ENCODE measurements at places on chromosomes 3 and 15.
A peak's percentile ranks its signal among the peaks of the same experiment; 100 is the strongest.

DNA sequence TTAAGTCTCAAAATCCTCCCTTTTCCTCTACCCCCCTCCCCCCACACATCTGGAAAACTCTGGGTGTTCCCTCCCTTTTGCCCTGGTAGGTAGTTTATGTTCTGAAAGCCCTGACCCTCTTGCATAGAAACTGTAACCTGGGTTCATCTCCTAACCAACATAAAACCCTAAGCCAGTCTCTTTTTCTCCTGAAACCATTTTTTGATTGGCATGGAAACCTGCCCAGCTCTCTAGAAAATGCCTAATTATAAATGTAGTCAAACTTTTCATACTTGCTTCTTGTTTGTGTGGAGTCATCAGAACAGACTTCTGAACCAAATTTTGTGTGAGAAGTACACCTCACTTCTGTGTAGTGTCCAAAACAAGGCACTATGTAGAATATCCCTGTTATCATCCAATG lies 1264.4 kb downstream of the SI start:
- DNase-seq: no peak

- DNase-seq: no peak
Measured at GRCh38 chr3:29285471-29286071, 4.7 kb downstream of the RBMS3 start.

- DNase-seq: peak; percentile 4
Measured at GRCh38 chr15:56244811-56245576, 1.3 kb upstream of the RFX7 start.

GRCh38 chr3:151100076-151100475 lies 14.6 kb downstream of the MED12L start:
- DNase-seq: no peak

- DNase-seq: no peak
Measured at GRCh38 chr3:2096216-2096615, 2.5 kb upstream of the CNTN4 start.

- DNase-seq: no peak
Measured at GRCh38 chr15:39028069-39028468, 463.5 kb upstream of the RASGRP1 start.

- no peak for DNase-seq
Measured at GRCh38 chr15:68431792-68432401, at the start of gene ITGA11. Gene ITGA11 (minus strand): TSS chr15:68432163. CDS start chr15:68432066, 97 bp downstream.

- DNase-seq: no peak
Measured at GRCh38 chr3:182118066-182118465, 406.3 kb downstream of the SOX2 start.

DNA sequence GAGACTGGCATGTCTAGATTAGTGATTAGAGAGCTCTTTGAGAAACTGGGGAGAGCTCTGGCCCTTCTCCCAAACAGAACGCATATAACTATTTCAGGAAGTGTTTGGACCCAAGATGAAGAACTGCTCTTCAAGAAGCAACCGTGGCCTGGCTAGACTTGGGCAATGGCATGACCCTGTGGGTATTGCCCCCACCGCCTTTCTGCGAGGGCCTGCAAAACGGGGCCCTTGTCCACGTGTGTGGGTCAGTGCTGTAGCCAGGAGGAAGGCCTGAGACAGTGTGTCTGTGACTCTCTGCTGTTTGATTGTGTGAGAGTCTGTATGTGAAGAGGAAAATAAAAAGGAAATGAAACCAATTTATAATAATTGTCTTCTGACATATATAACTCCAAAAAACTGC lies 42.5 kb downstream of the EEFSEC start:
- DNase-seq: peak; percentile 16

- peak; percentile 59 for DNase-seq
Measured at GRCh38 chr3:134485075-134485717, 589 bp downstream of the ANAPC13 start.

DNA sequence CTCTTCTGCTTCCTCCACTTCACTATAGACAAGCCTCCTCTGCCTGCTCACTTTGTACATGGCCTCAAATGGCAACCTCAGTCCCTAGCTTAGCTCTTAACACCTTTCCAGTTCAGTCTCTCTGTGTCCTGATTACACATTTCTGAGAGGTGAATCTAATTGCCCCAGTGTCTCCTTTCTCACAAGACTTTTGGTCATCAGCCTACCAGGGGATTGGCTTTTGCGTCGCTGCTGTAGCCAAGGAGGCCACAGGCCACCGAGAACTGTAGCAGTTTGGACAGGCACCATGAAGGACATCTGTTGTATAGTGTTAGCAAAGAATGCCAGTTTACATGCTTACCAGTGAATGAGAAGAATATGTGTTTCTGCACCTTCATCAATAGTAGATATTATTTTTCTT lies 8.5 kb downstream of the IREB2 start:
- no peak for DNase-seq

DNA sequence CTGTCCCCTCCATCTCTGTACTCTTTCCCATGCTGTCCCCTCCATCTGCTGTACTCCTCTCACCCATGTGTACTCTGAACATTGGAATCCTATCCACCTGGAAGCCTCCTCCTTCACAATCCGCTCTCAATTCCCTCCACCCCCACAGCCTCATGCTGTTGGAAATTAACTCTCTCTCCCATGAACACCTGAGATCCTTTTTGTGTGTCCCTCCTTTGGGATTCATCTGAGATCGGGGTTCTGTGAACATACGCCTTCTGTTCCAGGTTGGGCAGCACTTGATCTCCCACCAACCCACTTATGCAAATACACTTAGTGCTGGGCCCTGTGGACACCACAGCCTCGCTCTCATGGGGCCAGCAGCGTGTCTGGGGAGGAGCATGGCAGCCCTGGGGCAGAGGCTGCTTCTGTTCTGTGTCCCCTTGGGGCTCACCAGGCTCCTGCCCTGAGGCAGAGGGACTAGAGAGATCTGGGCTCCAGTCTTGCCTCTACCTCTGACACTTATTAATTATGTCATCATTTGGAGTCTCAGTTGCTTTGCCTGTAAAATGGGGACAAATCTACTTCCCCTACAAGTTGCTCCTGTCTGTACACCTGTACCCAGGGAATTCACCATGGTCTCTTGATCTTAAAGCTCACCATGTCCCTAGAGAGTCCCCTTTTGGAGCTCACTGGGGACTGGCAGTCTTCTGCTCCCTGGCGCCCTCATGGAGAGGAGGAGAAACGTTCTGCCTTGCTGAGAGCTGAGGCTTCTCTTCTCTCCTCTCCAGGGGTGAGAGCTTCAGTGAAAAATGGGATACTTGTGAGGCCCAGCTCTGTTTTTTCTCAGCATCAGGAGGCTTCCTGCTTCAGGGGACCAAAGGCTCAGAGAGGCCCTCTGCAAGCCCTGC lies 42.7 kb downstream of the ITGA11 start:
- no peak for DNase-seq

- peak; percentile 79 for DNase-seq
Measured at GRCh38 chr3:186783731-186784515, 546 bp downstream of the EIF4A2 start.

GRCh38 chr3:66386925-66387650 lies 113.7 kb downstream of the LRIG1 start:
- DNase-seq: no peak

DNA sequence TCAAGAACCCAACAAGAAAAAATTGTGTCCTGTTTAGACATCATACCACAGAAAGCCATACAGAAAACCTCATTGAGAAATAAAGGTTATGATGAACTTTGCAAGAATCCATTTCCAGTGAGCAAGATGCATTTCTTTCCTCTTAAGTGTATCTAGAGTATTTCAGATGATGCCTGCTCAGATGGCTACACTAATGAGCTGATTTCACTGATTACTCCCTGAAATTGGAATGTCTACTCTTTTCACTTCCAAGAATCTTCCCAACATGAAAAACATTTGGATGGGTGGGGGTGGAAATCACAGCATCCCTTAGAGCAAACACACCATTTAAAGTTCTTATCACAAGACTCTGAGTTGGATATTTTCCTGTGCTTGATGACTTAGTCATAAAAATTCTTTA lies 41.4 kb upstream of the IL12A start:
- no peak for DNase-seq

- peak; percentile 36 for DNase-seq
Measured at GRCh38 chr3:81503026-81503425, 258.4 kb downstream of the GBE1 start.

DNA sequence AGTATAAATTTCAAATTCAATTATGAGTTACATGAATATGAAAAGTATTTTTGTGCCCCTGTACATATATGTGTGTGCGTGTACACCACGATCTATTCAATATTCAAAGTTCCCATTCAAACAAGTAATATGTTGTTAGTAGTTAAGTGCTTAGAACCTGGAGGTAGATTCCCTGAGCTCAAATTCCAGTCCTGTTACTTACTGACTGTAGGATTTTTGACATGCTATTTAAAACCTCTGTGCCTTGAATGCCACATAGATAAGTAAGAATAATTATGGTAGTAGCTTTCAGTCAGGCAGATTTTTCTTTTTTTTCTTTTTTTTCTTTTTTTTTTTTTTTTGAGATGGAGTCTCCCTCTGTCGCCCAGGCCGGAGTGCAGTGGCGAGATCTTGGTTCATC lies 53.3 kb upstream of the CMSS1 start:
- no peak for DNase-seq

- DNase-seq: no peak
Measured at GRCh38 chr3:46512191-46512749, 14.5 kb downstream of the RTP3 start.

- DNase-seq: no peak
Measured at GRCh38 chr3:64627471-64628321, 60.1 kb downstream of the ADAMTS9 start.

GRCh38 chr15:36953346-36953745 lies 147.0 kb downstream of the MEIS2 start:
- DNase-seq: no peak

- no peak for DNase-seq
Measured at GRCh38 chr3:193010191-193010590, 92.5 kb upstream of the MB21D2 start.

DNA sequence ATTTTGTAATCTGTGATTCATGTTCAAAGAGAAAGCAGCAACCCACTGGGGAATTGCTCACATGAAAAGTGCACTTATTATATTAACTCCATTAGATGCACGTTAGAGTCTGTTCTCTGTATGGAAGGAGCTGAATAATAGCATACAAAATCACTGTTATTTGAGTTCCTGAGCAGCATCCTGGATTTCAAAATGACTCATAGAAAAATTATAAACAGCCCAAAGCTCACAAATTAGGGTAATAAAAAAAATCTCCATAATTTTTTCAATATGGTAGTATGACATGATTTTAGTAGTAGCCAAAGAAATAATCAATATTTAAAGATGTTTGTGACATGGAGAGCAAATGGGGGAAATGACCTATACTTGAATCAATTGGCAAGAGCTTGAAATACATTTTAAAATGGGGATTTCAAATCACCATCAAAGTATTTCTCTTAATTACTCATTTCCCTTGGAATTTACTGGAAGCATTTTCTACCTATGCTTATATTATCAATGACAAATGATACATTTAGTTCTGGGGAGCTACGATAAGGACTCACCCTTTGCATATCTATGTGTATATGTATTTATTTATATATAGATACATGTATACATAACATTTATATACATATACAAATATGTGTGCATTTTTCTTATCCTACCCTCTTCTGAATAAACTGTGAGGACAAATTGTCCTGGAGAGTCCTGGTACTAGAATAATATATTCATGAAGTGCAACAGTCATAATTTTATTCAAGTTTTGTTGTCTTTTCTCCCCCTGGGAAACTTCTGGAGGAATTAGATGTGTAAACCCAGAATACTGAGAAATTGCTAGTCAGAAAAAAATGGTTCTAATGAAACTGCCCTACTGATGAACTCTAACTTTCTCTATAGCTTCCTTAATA lies 116.3 kb downstream of the RPL22L1 start:
- DNase-seq: no peak

GRCh38 chr15:62280625-62281024 lies 115.5 kb upstream of the C2CD4B start:
- DNase-seq: no peak

DNA sequence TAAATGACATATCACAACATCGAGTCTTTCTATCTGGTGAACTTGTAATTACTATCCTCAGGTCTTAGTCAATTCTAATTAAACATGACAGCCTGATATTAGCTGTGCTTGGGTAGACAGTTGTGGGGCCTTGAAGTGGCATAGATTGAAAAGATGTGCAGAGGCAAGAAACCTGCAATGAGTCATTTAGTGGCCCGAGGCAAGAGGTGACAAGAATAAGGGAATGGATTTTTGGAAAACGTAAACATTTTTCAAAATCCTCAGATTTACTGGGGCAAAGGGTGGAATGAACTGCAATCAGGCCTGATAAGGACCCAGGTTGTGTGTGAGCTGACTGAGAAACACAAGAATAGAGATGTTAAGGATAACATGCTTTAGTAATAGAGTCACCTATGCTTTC lies 29.5 kb upstream of the ULK4 start:
- no peak for DNase-seq

- no peak for DNase-seq
Measured at GRCh38 chr3:32813180-32813579, 4.6 kb upstream of the TRIM71 start.

DNA sequence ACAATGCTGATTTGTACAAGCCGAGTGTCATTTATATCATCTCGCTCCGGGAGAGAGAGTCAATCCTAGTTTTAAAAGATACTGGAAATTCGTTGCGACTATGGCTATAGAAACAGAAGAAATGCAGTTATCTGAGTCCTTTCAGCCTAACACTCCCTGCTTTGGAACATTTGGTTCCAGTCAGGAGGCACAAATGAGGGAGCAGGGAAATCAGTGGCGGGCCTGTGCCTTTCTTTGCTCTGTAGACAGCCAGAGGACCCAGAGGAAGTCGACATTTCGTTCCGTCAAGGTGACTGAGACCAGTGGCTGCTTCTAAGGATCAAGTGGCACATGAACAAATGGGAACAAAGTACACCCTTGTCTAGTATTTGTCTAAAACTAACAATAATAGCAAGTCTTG lies 745 bp upstream of the RIOX2 start:
- DNase-seq: no peak

DNA sequence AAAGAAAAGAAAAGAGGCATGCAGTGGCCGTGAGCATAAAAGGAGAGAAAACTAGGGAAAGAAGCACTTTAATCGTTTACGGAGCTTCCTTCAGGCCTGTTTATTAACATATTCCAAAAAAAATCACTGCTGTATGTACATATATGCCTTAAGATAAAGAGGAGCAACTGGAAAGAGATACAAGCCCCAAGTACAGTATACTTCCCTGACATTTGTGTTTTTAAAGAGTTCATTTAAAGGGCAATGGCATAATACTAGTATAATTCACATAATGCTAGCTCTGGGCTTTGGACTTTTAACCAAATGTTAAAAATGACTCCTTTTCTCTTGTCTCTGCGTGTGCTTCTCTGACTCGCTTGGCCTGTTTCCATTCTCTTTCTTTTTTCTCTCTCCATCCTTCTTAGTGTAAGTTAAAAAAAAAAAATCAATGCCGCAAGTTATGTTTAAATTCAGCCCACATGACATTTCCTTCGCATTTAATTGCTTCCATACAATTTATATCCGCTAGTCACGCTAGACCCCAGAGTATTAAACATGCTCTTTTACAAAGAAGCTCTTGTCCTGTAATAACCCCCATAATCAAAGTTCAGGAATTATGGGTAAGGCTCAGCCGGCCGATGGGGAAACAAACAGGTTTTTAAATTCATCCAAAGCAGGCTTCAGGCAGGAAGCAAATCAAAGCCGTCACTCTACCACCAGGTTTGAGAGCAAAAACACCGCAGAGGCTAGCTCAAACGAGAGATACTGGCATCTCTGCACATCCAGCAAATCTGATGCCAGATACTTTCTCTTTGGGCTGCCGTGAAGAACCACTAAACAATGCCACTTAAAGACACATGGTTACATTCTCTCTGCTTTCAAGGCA lies 19.4 kb downstream of the WWTR1 start:
- DNase-seq: no peak
